ENCODE measurements at places on chromosomes 4 and X. TPM values are rescaled to one million over a fixed set of nuclear protein-coding genes. Genes with fewer than 3 reads are reported as not detected.

GRCh38 chr4:42638321-42638720 lies 18.6 kb downstream of the ATP8A1 start:
- DNase-seq = no peak

DNA sequence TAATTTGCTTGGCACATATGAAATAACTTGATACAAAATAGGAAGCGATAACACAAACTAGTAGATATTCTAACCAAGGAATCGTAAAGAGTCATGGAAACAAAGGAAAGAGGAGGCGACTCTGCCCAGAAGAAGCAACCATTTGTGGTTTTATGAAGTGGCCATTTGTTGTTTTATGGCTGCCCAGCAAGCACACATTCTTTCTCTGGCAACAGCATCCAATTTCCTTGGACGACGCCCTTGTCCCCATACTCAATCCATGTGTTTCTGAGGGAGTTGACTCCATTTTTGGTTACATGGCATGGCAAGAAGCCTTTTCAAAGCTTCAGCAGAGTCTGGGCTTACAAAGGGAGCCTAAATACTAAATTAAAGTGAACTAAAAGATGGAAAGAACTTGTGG lies 295.1 kb downstream of the INPP4B start:
- DNase-seq = no peak

DNA sequence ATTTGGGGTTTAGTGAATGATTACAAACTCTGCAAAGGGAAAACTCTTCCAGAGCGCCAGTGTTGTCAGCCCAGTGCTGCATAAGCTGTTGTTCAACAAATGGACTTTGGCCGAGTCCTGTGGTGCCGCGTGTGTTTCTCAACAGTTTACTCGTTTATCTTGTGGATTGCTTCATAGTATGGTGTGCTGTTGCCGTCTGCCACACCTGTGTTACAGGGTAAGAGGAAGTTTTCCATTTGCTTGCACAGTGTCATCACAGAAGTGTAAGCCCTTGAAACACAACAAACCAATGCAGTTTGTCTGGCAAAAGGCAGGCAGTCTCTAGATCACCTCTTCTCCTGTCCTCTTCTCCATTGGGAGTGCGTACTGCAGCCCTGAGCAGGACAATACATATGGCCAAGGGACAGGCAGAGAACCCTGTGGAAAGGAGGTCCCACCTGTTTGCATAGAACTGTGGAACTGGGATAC lies 66.3 kb downstream of the DCUN1D4 start:
- no peak for DNase-seq

GRCh38 chr4:176376032-176376614 lies 56.4 kb downstream of the SPCS3 start:
- no peak for DNase-seq

DNA sequence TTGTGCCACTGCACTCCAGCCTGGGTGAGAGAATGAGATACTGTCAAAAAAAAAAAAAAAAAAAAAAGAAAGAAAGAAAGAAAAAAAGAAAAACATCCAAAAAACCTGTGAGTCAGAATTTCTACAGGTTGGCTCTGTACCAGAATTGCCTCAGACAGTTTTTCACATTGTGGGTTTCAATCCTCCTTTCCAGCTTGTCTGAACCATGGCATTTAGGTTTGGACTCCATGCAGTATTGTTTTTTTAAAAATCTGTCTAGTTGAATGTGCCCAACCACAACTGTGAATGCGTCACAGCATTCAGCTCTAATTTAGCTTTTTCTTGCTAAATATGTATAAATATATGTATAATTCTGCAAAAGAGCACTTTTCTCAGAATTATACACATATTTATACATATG lies 31.4 kb upstream of the ARSH start:
- DNase-seq = no peak

GRCh38 chr4:90842960-90843359 lies 715.8 kb downstream of the CCSER1 start:
- no peak for DNase-seq

- DNase-seq = no peak
These were observed 635.0 kb upstream of the TENM3 start for GRCh38 chr4:181608181-181608580.

DNA sequence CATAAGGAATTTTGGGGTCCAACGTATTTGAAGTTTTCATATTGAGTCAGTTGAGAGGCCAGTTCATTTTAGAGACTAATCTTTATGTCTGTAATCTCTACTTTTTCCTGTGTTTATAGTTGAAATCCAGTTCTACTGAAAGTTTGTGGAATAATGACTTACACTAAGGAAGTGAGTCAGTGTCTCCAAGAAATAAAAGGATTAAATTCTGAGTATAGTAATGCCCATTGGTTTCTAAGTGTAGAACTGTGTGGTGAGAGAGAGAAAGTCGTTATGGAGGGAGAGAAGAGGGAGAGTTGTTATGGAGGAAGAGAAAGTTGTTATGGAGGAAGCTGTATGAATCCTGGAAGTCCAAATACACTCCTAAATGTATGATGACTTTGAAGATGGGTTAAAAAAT lies 264.6 kb upstream of the HAND2 start:
- no peak for DNase-seq

DNA sequence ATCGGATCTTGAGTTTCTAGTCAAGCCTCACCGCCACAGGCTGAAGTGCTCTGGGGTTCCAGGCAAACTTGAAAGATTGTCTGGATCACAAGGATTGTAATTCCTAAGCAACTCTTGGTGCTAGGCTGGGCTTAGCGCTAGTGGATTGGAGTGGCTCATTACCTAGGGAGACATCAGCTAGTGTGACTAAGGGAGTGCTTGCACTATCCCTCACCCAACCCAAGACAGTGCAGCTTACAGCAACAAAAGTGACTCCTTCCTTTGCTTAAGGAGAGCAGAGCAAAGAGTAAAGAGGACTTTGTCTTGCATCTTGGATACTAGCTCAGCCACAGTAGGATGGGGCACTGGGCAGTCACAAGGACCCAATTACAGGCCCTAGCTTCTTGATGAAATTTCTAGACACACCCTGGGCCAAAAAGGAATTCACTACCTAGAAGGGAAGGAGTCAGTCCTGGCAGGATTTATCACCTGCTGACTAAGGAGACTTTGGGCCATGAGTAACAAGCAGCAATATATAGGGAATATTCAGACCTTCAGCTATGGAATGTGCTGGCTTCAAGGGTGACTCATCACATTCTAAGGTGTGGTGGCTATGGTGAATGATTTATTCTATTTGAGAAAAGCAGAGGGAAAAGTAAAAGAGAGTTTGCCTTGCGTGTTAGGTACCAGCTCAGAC lies 1212.4 kb downstream of the PCDH18 start:
- no peak for DNase-seq

DNA sequence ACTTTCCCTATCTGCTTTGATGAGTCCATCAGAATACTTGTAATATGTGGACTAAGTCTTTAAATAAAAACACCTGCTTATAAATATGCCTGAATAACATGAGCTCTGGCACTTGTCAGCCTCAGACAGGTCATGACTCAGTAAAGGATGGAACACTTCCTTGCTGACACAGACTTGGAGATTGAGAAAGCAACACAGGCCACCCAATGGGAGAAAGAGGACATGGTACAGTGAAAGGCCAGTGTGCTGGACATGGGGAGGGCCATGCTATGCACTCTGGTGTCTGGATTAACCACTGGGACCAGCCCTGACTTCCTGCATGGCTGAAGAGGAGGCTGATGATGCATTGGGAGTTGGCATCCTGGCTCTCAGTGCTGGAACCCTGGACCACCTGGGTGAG lies 149.5 kb downstream of the DHRSX start:
- no peak for DNase-seq

- no peak for DNase-seq
These were observed 1.2 kb upstream of the N4BP2 start for GRCh38 chr4:40055511-40055862.

LRAT gene
- 0.49 TPM for polyA plus RNA-seq

BEX1 gene
- 77.6 TPM for polyA plus RNA-seq

GAGE2A gene
- not detected for polyA plus RNA-seq

CT47C1 gene
- not detected for polyA plus RNA-seq

BMP3 gene
- polyA plus RNA-seq = 15.7 TPM

AKAP4 gene
- not detected for polyA plus RNA-seq

SMIM31 gene
- 0.51 TPM for polyA plus RNA-seq
